ENCODE measurements at places on chromosomes 11 and 22.

DNA sequence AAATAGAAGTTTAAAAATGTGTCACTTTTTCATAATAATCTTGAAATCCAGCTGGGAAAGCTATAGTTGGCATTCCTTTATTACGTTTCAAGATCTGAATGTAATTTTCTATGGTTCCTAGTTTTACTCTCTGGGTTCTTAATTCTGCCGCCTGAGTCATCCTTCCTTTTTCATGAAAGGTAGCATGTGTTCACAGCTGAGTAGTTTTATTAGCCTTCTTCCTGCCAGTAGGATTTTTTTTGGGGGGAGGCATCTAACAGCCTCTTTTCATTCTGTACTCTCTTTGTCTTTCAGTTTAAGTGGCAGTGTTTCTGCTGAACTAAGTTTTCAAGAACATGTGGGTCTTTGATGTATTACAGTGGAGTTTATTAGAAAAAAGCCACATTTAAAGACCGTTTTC, 36.5 kb downstream of the OR2AG2 start:
- DNase-seq = no peak

DNA sequence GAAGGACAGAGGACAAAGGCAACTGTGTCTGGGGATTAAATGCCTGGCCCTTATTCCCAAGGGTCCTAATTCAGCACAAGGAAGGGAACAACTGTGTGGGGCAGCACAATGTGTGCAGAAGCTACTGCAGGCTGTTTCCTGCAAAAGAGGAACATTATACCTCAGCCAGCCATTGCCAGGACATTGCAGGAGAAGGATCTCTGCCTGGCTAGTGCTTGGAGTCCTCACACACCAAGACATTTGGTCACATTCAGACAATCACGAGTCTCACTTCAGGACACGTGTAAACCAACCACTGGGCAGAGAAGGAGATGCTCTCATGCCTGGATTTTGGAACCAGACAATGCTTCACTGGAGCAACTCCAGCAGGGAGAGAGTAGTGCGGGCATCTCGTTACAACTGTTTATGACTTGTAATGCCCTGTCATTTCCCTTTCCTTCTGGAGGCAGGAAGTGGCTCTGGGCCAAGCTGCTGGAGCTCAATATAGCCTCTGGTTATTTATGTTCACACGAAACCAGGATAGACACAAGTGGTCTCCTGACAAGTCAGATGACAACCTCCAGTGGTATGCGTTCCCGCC, 23.9 kb upstream of the ZC3H12C start:
- no peak for DNase-seq

DNA sequence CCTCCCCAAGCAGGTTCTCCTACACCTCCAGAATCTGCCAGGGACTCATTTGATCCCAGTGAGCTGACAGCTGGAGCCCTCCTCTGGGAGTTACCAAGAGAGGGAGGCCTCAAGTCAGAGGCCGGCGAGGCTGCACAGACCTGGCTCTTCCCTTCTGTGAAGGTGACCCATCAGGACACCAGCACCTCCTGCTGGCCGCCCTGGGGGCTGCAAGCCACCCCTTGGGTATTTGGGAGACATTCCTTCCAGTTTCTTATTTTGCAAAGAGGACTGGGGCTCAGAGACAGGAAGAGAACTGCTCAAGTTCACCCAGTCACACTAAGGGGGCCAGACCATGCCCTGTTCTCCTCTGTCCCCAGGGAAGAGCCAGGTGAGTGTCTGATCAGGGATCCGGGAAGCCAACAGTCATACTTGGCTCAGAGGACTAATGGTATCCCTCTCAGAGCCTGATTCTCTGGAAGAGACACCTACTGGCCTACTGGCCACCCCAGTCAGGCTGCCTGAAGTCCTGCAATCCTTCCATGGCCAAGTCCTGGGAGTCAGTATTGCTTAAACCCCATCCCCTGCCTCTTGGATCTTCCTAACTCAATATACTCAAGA, 40.5 kb upstream of the RIC3 start:
- no peak for DNase-seq

- no peak for DNase-seq
Measured at GRCh38 chr22:17678817-17679385, 40.3 kb downstream of the BCL2L13 start.

- no peak for DNase-seq
Measured at GRCh38 chr22:35977136-35977535, 51.5 kb downstream of the RBFOX2 start.

GRCh38 chr11:77047007-77047927, 13.1 kb downstream of the B3GNT6 start:
- no peak for DNase-seq

DNA sequence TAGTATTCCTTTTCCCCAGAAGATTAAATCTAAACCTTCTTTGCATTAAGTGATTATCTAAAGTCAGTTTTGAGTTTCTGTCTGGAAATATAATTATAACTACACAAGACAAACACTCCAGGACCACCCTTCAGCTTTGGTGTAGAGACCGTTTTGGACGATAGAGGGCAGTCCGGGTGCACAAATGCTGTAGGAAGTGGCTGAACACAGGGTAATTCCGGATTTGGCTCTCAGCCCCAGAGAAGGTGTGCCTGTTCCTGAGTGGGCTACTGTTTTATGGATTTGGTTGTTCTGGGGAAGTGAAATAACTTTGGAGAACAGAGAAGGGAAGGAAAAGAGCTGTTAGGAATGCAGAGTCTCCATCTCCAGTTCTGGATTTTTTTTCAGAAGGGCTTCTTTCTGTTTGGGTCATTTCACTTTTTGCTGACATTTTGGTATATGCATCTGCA, 14.8 kb downstream of the EXT2 start:
- no peak for DNase-seq

DNA sequence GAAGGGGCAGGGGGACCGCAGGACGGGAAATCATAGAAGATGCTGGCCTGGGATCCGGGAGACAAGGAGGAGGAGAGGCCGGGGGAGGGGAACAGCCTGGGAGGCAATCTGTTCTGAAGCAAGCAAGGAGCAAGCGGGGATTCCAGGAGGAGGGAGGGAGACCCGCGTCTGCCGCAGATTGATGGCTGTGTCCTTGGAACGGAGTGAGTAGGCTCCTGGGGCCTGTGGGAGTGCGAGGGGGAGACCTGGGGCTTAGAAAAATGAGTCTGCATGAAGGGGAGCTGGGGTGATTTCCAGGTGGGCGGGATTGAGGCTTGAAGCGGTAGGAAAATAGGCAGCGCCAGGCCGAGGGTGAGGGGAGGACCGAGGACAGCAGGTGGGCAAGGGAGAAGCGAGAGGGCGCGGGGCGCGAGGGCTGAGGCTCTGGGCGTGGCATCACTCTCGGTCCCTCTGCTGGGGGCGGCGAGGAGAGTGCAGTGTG, 1.6 kb upstream of the LRRC55 start:
- DNase-seq = no peak

DNA sequence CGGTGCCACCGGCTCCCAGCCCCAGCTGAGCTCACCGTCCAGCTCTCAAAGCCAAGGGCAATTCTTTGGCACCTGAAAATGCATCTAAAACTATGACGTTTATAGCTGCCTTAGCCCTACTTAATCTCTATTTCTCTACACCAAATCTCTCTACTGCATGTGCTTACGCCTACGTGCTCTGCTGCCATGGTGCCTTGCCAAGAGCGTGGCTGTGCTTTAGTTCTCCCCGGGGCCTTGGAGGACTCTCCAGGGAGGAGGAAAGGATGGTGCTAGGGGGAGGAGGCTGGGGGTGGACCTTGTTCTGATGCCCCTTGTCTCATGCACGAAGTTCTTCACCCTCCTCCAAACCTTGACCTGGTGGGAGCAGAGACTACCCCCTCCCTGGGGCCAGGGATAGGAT, 9.0 kb upstream of the BID start:
- no peak for DNase-seq

- no peak for DNase-seq
Measured at GRCh38 chr11:102608699-102609098, 16.4 kb downstream of the MMP20 start.

- no peak for DNase-seq
Measured at GRCh38 chr11:2474059-2474901, 29.5 kb downstream of the KCNQ1 start.

DNA sequence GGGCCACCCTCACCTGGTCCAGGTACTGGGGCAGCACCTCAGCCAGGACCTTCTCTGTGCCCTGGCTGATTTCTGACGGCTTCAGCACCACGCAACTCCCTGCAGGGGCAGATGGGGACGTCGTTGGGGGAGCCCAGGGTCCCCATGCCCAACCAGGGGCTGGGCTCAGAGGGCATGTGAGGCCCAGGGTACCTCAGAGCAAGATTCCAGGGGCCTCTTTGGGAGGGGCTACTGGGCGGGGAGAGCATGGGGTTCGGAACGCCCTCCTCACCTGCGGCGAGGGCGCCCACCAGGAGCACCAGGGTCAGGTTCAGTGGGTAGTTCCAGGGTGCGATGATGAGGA, 8.1 kb downstream of the ALDH3B2 start:
- DNase-seq = no peak

DNA sequence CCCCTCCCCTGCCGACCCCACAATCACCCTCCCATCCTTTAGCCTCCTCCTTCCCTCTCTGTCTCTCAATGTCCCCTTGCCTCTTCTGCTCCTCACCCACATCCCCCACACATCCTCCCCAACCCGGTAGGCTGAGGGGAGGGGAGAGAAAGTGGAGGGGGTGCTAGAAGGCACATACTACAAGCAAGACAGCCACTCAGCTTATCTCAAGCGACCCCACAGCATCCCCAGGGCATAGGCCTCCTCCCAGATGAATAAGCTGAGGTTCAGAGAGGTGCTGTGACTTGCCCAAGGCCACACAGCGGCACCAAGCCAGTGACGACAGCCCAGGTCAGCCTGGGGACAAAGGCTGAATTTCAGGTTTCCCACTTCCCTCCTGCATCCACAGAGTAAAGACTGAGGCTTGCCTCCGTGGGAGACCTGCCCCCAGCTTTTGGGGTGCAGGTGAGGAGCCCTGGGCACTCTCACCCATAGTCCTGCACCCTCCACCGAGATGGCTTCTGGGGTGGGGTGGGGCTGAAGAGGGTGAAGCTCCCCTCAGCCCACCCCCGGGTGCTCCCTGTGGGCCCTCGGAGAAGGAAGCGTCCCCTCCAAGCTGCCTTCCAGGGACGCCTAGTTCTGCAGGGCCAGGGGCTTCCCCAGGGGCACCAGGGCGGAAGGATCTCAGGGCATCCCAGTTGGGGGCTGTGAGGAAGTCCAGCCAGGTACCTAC, 511 bp downstream of the RAC2 start:
- DNase-seq = no peak

DNA sequence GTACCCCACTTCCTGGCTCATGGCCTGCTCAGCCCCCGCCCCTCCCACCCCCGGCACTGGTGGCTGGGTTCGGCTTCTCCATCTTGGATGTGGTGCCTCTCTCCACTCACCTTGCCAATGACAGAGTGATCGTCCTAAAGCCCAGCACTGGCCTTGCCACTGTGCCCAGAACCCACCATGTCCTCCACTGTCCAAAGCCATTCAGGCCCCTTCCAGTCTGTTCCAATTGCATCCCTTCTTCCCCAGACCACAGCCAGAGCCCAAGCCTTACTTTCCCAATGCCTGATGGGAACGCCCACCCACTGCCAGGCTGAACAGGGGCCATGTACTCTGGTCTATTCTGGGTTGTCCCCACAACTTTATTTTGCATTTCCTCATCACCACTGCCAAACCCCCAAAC, 625.8 kb upstream of the B3GAT1 start:
- DNase-seq = no peak

All from activated CD8-positive, alpha-beta memory T cell treated with anti-CD3 and anti-CD28 coated beads for 48 hours (primary cell).